ENCODE measurements at places on chromosomes 1 and 21.

GRCh38 chr1:93710499-93711453 is 29.1 kb upstream of the BCAR3 start:
- DNase-seq = no peak

DNA sequence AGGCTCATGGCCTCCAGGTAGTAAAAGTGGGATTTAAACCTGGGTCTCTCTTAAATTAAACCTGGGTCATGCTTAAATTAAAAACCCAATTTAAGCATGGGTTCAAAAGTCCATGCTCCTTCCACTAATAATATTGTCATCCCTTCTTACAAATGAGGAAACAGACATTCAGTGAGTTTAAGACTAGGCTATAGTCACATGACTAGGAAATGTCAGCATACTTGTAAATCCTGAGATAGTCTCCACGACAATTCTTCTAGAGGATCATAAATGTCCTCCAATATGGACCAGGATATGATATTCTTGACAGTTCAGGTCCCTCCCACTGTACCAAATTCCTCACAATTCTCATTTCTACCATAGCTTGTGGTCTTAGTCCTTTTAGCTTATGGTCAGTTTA is 10.5 kb upstream of the IGFN1 start:
- DNase-seq = no peak

GRCh38 chr1:9145021-9145668 is 16.2 kb upstream of the GPR157 start:
- peak; percentile 71 for DNase-seq

GRCh38 chr1:16367968-16368890 is 1.2 kb downstream of the SZRD1 start:
- no peak for DNase-seq

DNA sequence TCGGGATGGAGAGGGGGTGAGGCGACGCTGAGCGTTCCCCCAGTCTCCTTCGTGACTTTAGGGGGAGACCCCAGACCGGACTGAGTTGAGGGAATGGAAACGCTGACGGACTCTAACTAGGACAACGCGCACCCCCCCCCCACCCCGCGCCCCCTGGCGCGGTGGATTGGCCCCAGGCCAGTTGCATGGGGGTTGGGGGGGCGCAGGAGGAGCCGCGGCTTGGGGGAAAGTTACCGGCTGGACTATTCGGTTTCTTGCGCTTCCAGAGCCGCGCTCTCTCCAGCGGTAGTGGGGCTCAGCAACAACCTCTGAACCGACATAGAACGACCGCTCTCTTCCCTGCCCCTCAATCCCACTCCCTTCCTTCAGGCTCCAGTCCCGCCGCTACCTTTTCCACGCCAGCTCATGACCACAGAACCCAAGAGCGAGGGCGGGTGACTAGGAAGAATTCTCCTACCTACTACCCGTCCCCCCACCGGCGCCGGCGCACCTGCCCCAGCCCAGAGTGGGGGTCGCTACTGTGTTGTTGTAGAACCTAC is 694 bp downstream of the ZBTB7B start:
- no peak for DNase-seq

- no peak for DNase-seq
Observed at GRCh38 chr1:224579526-224579925, 36.6 kb upstream of the CNIH3 start.
